ENCODE measurements at places on chromosomes 1 and 21.

DNA sequence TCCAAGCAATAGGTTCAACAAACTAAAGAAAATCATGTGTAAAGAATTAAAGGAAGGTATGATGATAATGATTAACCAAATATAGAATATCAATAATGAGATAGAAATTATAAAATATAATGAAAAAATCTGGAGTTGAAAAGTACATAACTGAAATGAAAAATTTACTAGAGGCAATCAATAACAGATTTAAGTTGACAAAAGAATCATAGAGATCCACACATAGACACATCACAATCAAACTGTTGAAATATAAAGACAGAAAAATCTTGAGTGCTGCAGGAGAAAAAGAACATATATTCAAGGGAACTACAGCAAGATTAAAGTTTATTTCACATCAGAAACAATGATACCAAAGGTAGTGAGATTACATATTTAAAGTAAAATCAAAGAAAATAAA lies 63.7 kb downstream of the RNASEL start:
- no peak for DNase-seq

DNA sequence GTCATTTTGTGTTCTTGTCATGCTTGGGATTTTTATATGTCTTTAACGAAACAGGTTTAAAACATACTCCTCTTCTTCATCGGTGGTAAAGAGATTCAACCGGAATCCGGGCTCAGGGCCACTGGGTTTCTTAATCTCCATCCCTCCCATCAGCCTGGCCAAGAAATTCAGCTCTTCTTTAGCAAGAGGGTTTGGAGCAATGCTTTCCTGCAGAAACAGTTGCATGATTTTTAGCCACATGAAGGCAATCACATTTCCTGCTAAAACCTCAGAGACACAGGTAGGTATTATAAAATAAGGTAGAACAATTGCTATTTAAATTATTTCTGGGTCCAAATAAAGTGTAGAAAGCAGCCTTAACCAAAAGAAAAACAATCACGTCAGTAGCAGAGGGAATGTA lies 22.7 kb upstream of the LSM10 start:
- no peak for DNase-seq

DNA sequence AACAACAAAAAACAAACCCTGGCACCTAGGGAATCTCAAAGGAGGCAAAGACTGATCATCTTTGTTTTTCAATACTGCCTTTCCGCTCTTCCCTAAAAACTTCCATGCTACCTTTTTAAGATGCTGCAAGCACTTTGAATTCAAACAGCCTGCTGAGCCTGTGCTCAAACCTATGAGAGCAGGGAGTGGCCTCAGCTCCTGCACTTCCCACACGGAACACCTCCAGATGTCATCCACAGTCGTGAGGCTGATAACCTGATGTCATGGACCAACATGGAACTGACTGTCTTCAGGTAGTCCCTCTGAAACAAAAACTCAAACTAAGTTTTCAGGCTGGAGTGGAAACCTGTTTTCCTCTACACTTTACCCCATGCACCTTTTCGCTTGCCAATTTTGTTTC lies 46.8 kb downstream of the DESI2 start:
- no peak for DNase-seq

DNA sequence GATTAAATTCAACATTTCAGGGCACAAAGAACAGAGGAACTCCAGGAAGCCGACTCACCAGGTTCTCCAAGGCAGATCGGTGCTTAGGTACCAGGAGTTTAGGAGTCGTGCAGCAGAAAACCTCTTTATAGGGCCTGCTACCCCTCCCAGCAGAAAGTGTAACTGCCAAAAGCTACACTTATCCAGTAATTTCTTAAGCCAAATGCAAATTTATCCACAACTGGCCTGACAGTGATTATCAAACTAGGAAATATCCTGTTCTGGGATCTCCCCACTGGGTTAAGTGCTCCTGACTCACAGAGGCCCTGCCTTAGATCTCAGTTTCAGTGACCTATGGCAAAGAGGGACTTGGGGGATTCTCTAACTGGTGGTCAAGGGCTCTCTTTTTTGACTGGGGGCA lies at the start of gene SPRR2F:
TSS of gene SPRR2F (minus strand) at position 101 of the 400 bp plus-strand sequence. CDS start 783 bp downstream, outside the sequence.
- no peak for DNase-seq

Measured in activated CD8-positive, alpha-beta memory T cell treated with anti-CD3 and anti-CD28 coated beads, Interleukin-2, amount 10 ng/mL, durations not matched to agents 7 days and 5 days (primary cell).